8988T (cell line): ENCODE measurements at places on chromosomes 7 and 10.
A peak's percentile ranks its signal among the peaks of the same experiment; 100 is the strongest.

DNA sequence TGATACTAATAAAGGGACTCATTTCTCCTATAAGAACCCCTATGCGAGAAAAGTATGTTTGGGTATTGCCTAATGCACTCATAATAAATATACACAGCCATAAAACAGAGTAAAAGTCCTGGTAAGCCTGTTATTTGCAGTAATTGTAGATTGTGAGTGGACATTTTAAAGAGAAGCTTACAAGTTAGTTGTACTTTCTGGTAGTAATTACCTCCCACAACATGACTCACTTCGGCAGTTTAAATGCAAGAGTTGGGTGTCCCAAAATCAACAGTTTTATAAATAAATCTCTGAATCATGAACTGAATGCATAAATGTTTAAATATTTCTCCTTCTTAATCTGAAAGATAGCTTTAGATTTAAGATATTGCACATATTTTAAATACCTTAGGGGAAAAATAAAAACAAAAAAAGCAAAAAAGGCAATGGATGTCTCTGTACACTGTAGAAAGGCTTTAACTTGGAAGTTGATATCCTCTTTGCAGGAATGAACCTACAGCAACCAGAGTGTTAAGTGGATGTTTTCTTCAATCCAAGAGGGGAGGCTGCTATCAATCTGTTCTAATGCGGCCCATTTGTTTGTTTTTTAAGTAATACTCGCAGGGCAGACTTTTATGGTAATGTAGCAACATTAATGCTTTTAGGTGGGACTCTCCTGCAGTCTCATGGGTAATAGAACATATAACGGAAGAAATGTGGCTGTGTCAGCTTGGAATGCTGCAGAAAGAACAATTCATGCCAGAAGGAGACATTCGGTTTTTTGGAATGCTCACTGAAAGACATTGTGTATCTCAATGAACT, 57.3 kb upstream of the ZEB1 start:
- DNase-seq, result no peak

GRCh38 chr7:37425498-37425897, 23.2 kb downstream of the ELMO1 start:
- no peak for DNase-seq

GRCh38 chr10:104100795-104101194, 15.1 kb upstream of the COL17A1 start:
- DNase-seq, result no peak

DNA sequence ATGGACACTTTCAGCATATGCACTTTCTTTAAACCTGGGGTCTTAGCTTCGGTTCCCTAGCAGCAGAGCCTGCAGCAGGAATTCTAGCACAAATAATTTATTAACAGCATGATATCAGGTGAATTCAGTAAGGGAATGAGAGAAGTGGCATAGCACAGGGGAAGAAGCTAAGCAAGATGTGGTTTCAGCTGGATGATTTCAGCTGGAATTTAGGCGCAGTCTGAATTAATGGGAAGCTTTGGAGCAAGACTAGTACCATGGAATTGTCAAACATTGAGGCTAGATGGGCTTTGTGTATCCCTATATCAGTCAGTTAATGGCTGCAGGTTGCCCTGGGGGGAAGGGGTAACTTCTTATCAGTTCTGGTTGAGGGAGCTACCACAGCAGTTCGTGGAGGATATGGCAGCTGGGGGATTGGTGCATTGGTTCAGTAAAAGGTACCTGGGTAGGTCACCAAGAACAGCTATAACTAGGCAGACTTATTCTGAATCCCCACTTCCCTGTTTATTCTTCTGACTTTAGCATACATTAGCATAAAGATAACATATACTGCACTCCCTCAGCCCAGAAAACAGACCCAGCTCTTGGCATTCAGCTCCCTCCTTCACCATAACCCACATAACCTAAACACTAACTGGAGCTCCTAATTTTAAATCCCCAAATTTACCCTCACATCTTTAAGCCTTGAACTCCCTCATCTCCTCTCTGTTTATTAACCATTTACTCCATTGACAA, 46.8 kb upstream of the NAMPT start:
- no peak for DNase-seq

DNA sequence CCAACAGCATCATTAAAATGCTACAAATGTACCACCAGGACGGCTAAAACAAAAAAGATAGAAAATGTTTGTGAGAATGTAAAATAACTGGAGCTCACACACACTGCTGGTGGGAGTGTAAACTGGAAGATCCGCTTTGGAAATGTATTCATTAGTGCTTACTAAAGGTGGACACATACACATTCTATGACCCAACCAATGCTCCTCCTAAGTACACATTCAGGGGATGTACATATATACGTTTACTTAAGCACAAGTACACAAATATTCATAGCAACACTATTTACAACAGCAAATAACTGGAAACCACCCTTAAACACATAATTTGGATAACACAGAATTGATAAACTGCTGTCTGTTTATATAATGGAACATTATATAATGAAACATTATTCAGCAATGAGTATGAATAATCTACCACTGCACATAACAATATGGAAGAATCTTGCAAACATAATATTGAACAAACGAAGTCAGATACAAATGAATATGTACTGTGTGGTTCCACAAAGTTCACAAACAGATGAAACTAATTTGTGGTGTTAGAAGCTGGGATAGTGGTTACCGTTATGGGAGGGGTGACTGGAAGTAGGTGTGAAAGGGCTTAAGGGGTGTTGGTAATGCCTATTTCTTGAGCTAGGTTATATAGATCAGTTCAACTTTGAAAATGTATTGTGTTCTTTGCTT, 52.1 kb downstream of the STRA8 start:
- no peak for DNase-seq

- DNase-seq, result no peak
These were observed 52.2 kb upstream of the SUN1 start for GRCh38 chr7:780081-780480.

DNA sequence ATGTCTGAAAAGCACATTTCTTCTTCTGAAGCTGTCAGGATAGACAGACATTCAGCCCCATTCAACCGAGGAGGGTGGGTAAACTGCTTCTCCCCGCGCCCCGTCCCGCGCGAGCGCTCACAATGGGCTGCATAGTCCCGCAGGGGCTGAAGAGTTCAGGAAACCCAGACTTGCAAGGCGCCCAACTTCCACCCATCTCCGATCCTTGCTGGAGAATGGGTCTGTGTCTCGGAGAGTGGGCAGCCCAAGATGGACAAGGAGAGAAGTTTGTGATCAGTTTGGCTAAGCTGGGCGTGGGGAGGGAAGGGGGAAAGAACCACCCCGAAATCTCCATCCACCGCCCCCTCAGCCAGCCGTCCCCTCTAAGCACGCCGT, 686 bp downstream of the AASS start:
- no peak for DNase-seq

GRCh38 chr10:123704812-123705211, 38.7 kb downstream of the GPR26 start:
- no peak for DNase-seq

DNA sequence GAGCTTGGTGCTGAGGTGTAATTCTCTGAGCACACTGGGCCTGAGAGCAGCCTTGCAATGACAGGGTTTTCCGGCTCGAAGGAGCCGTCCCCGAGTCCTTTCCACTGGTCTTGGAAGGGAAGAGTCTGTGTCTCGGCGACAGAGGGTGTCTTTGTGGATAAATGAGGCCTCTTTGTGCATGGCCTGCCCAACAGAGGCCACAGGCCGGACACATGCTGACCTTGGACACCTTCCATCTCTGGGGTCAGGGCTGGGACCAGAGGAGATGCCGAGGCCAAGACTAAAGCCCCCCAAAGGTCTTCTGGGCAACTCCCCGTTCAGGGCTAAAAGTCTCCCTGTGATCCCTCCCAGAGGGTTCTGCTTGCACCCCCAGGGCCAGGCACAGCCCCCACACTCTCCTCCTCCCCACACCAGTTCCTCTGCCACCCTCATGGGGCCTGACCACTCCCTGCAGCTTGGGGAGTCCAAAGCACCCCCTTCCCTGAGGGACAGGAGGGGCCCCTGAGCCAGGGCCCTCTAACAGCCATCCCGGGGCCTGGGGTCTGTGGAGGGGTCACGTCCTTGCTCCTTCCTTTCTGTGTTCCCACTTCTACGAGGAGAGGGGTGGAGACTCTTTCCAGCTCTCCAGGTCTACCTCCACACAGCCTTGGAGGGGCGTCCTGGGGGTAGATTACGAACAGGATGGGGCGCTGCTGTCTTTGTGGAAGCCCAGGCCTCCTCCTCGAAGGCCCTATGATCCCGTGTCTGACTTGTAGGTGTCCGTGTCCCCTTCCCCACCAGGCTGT, 130.6 kb upstream of the FAM20C start:
- no peak for DNase-seq

GRCh38 chr10:103872137-103872931, 17.0 kb upstream of the SH3PXD2A start:
- DNase-seq, result no peak

DNA sequence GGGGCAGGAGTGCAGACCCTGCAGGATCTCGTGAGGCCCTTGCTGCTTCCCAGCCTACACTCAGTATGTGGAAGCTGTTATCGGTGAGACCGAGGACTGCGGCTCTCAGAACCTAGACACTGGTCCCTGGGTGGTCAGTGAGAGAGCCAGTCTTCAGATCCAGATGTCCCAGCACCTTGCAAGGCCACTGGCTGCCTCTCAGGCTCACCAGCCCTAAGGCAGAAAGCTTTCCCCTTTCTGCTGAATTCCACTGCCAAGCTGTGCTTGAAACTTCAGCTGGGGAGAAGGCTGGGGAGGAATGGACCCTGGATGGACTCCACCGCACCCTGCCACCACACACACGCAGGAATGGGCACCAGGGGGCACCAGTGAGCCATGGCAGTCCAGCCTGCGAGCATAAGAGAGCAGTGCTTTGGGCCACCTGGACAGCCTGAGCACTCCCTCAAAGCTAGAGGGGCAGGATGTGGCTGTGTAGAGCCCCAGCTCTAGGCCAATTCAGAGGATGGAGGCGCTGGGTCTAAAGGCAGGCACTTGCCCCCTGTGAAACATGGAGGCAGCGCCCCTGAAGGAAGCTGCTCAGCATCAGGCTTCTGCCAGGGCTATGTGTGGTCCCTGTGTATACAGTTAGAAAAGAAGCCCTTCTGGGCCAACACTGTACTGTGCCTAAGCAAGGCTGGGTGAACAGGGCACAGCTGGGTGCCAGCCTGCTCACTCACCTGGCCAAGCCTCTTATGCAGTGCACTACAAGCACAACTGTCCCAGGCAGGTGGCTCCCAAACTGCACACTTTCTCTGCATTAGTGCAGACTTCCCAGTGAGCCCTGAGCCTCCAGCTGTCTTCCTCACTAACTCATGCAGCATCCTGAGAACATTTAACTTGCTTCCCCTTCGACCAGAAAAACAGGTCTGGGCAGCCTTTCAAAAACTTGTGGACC, 21.6 kb downstream of the TMEM72 start:
- peak; percentile 37 for DNase-seq

DNA sequence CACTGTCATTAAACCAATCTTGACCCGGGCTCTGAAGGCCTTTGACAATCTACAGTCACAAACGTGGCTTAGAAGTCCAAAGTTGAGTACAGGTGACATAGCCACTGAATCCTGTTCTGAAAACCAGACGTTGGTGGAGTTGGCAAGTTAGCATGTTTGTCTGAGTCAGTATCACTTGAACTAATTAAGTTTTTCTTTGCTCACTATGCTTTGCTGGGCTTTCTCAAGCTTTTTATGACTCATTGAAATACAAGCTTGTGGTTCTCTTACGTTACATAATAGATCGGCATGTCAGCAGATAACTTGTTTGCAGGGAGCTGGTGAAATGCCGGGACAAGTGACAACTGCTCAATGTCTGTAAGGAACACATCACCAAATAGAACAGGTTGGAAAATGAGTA, 53.8 kb downstream of the ARL5B start:
- DNase-seq, result no peak

DNA sequence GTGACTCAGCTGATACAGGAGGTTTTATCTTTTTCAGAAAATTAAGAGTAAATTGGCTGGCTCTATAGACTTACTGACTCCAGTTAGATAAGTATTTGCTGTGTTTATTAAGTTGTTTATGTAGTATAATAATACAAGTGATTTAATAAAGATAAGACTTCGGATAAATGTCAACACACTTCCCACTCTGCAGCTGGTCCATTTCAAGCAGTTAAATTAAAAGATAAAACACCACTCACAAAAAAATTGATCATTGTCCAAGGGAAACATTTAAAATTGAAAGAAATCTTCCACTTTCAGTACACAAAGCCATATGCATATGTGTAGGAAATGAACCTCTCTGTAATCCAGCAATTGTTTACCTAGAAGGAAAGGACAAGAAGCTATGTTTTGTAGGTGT, 106.1 kb upstream of the SP8 start:
- DNase-seq, result no peak

GRCh38 chr7:120989257-120990220, 1.0 kb downstream of the CPED1 start:
- no peak for DNase-seq

GRCh38 chr10:35574924-35575352, 30.2 kb upstream of the GJD4 start:
- DNase-seq, result peak; percentile 46

DNA sequence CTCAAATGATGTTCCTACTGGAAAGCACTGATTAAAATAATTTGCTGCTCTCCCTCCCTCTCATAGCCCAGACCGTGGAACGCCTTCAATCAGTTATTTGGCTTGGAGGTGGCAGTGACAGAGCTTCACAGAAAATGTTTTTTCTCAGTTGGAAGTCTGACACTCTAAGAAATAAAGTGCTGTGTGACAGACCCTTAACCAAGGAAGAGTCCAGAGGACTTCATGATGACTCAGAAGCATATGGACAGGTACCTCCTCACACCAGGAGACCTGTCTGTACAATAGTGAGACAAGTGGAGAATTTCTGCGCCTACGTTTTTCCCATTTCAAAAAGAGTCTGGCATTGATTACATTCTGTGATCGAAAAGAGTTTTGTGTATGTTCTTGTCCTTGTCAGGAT, 295.5 kb downstream of the DOCK4 start:
- DNase-seq, result no peak

DNA sequence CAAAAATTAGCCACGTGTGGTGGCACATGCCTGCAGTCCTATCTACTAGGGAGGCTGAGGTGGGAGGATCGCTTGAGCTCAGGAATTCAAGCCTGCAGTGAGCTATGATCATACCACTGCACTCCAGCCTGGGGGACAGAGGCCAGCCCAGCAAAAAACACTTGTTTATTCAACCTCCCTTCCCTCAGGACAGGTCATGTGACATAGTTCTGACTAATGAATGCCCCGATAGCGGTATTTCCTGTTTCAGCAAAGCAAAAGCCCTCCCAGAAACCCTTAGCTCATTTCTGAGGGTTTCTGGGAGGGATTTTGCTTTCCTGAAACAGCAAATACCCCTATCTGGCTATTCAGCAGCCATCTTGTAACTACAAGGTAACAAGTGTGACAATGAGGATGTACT, 157.1 kb downstream of the GATA3 start:
- DNase-seq, result no peak

- no peak for DNase-seq
These were observed 89.6 kb downstream of the ACTR3B start for GRCh38 chr7:152849128-152849527.

- no peak for DNase-seq
These were observed 21.8 kb downstream of the PRSS2 start for GRCh38 chr7:142792593-142792992.

GRCh38 chr10:132457328-132458070, 60.5 kb downstream of the PWWP2B start:
- peak; percentile 85 for DNase-seq

- DNase-seq, result no peak
These were observed 417.9 kb upstream of the CNTNAP2 start for GRCh38 chr7:145698526-145699262.
